ENCODE measurements at places on chromosomes 16 and 17.

DNA sequence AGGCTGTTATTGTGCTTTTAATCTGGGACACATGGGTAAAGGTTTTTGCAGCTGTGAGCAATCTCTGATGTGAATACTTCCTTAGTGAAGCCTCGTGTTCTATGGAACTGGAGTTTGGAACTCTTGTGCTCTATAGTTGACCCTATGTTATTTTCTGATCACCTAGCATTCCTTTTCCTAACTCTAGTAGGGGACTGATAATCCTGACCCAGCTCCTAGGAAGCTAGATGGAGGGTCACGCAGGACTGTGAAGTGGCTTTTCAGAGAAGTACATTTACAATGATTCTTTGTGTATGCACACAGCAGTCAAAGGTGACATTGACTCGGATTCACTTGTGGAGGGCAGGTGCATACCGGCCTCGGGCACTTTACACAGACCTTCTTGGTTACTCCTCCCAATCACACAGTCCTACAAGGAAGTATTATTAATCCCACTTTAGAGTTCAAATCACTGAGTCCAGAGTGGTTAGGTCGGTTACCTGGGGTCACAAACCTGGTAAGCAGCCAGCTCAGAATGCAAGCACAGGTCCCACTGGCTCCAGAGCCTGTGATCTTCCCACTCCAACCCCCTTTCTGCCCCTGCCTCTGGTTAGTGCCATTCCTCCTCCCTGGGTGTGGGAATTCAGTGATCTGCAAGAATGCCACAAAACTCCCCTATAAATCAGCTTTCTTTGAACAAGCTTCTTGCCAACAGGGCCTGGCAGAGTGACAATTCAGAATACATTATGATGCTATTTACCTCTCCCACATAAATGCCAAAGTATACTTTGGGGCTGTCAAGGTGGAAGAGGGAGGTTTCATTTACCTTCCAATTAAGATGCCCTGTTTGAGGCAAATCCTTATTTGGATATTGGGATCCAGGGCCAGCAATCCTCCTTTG lies 7.1 kb downstream of the CHD9NB start:
- DNase-seq, result no peak

GRCh38 chr17:39051001-39051585 lies 83.9 kb upstream of the FBXO47 start:
- DNase-seq, result no peak

DNA sequence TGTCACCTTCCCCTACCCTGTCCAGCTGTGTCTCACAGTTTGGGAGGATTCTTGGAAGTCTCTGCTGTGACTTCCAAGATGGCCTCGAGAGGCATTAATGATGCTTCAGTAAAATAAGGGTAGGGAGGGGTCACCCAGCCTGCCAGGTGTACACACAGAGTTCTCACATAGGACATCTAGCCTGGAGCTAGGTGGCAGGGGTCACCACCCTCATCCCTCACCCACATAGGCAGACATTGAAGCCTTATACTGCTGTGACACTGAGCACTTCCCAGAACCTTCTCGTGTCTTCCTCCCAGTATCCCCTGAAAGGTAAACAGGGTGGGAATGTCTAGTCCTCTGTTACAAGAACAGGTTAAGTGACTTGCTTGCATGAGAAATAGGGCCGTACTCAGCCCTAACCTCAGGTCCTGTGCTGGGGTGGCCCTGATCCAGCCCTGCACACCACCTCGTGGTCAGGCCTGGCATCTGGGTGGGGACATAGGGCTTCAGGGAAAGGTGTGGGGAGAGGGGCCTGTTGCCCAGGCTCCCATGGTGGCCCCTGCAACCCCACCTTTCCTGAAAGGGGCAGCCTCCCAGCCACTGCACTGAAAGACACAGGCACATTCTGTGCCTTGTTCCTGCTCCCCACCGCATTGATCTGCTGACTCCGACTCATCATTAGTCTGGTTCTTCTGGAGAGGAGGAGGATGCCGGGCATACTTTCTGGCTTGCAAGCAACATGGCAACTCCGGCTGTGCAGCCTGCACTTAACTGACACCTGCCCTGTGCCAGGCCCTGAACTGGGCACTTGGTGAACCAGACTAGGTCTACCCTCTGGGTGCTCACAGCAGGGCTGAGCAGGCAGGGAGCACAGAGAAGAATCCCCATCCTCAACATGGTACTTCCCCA lies 3.6 kb upstream of the MMP15 start:
- DNase-seq, result no peak

GRCh38 chr17:19004421-19005136 lies at the start of gene FAM83G:
Gene FAM83G (minus strand): TSS chr17:19004764. CDS start chr17:19004041, 723 bp downstream.
- DNase-seq, result peak; percentile 75
